ENCODE measurements at places on chromosomes 12 and 14. TPM values are rescaled to one million over a fixed set of nuclear protein-coding genes. Genes with fewer than 3 reads are reported as not detected.

GRCh38 chr12:71849109-71849851 lies 9.7 kb downstream of the TBC1D15 start:
- H3K27me3 ChIP-seq = no peaks in the 10 kb centered on the region
- H3K4me3 ChIP-seq = no peak overlapping the region
- peaks cover 15% of the 10 kb centered on the region for H3K36me3 ChIP-seq

DNA sequence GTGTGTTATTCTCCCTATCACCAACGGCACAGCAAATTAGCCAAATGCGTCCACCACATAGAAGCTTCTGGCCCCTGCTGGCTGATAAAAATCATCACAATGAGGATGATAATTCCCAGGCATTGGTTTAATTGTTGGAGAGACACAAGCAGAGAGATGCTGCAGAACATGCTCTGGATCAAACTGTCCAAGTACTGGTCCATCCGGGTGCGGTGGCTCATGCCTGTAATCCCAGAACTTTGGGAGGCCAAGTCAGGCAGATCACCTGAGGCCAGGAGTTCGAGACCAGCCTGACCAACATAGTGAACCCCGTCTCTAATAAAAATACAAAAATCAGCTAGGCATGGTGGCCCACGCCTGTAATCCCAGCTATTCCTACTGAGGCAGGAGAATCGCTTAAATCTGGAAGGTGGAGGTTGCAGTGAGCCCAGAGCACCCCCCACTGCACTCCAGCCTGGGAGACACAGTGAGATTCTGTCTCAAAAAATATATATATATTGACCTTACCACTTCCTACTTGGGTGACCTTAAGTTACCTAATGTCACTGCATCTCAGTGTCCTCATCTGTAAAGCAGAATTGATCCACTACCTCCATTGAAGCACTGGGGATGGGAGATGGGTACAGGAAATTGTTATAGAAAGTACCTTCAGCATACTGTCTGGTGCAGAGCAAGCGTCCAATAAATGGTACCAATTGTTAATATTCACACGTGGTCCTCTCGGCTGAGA lies 83.7 kb upstream of the EGLN3 start:
- H3K4me1 ChIP-seq = no peaks in the 10 kb centered on the region
- no peak for DNase-seq
- H3K36me3 ChIP-seq = no peaks in the 10 kb centered on the region
- no peak overlapping the region for H3K4me3 ChIP-seq
- peaks cover 37% of the 10 kb centered on the region for H3K27me3 ChIP-seq
- no peak overlapping the region for H3K27ac ChIP-seq

- H3K27ac ChIP-seq = no peak overlapping the region
- H3K27me3 ChIP-seq = no peaks in the 10 kb centered on the region
- no peak overlapping the region for H3K4me3 ChIP-seq
- no peaks in the 10 kb centered on the region for H3K4me1 ChIP-seq
Measured at GRCh38 chr14:39877577-39878190, 445.5 kb upstream of the FBXO33 start.

Gene SLC22A17
- 42.7 TPM for total RNA-seq

DNA sequence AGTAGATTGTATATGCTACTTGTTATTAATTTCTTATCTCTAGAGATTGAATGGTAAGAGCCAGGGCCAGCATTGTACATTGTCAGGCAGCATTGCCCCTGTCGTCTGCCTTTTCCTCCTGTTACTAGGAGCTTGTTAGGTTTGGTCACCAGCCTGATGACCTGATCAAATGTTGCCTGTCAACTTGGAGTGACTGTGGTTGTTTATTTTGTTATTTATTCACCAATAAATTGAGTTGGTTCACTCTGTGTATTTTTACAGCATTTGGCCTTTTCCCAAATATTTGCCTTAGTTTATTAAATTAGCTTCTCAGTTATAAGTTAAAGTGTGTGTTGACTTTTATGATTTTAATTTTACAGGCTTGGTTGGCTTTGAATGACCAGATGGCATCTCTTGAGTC lies 88.4 kb downstream of the PRKCH start:
- no peak overlapping the region for H3K27ac ChIP-seq
- H3K4me3 ChIP-seq = no peak overlapping the region
- H3K27me3 ChIP-seq = no peaks in the 10 kb centered on the region
- no peak for DNase-seq
- H3K36me3 ChIP-seq = no peaks in the 10 kb centered on the region

DNA sequence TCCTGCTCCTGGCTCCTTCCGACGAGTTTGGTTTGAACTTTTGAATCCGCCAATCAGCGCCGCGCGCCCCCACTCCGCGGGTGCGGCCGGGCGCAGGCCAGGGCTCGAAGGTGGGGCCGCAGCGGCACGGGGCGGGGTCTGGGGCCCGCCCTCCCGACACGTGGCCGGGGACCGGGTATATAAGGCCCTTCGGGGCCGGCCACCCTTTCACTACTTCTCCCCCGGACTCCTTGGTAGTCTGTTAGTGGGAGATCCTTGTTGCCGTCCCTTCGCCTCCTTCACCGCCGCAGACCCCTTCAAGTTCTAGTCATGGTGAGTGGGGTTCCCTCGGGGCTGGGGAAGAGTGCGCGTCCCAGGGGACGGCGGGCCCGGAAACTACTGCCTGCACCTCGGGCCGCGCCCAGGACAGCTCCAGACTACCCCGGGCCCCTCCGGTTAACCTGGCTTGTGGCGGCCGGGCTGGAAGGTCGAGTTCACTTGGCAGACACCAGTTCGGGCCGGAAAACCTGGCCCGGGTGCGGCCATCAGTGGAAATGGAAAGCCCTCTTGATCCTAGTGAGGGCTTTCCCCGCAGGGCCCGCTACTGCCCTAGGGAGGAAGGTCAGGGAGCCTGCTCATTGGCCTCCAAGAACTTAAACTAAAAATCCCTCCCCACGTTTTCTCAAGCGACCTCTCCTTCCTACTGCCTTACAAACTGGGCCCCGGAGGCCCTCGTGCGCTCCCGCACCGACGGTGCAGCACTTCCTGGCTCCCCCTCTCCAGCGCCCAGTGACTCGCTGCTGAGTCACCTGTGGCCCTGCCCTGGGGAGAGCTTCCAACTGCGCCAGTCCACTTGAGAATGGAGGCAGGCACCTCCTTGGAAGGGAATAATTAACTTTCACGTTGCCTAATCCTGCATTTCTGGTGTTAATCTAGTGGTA lies at the start of gene TUBA1C:
Gene TUBA1C (plus strand): TSS at position 210 of the 920 bp plus-strand sequence. CDS start 100 bp downstream, at position 310.
- H3K4me3 ChIP-seq = peak within 1 kb of the TSS; percentile 97
- H3K27ac ChIP-seq = peak within 1 kb of the TSS; percentile 97
- no peaks in the 10 kb centered on the region for H3K27me3 ChIP-seq
- DNase-seq = peak; percentile 97
- H3K4me1 ChIP-seq = peaks cover 48% of the 10 kb centered on the region

DNA sequence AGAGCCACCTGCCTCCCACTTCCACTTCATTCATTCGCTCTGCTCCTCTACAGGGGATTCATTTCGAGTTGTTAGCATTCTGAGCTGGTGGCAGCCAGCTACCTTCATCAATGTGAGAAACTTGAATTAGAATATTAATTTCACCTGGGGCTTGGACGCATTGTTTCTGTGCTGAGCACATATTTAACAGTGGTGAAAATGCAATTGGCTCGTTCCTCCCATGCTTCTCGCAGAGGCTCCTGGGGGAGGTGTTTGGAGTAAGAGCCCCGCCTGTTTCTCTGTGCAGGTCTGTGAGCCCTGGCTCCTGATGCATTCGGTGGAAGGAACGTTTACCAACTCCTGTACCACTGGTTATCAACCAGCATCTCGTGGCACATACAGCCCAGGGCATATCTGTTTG lies 141.5 kb downstream of the AACS start:
- no peak overlapping the region for H3K4me3 ChIP-seq
- peaks cover 25% of the 10 kb centered on the region for H3K27me3 ChIP-seq
- no peaks in the 10 kb centered on the region for H3K4me1 ChIP-seq
- DNase-seq = no peak
- H3K27ac ChIP-seq = no peak overlapping the region
- no peaks in the 10 kb centered on the region for H3K36me3 ChIP-seq

DNA sequence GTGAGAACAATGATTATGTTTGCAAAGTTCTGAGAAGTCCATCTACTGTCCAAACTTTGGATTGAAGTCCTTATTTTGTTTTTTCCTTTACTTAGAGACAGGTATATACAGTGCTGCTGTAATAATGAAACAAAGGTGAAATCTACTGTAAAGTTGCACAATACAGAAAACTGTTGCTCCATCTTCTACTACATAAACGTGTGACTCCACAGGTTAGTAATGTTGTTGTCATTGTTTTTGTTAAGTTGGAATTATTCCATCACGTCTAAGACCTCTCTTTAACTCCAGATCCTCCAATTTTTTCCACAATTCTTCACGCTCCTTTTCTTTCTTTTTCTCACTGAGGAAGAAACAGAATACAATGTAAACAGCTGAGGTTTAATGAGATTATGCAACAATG lies 57.0 kb upstream of the GPHB5 start:
- no peak overlapping the region for H3K4me3 ChIP-seq
- no peak for DNase-seq
- no peaks in the 10 kb centered on the region for H3K27me3 ChIP-seq
- H3K27ac ChIP-seq = no peak overlapping the region
- peaks cover 3% of the 10 kb centered on the region for H3K4me1 ChIP-seq

DNA sequence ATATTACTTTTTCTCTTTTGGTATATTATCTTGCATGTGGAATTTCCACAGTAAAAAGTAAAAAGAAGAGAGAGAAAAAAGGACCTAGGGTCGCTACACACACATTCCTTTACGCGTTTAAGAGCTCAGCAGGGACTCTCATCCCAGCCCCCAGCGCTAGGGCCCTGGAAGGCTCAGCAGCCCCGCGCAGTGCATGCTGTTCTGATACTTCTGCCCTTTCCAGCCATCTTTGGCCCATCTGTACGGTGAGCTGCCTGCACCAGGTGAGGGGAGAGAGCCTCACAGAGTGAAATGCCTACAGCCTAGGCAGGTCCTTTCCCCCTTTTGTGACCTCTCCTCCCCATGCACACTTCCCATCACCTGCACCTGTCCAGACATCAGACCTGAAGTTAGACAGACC lies 1.6 kb upstream of the LTBR start:
- no peak overlapping the region for H3K4me3 ChIP-seq
- no peak for DNase-seq
- H3K27me3 ChIP-seq = no peaks in the 10 kb centered on the region
- peaks cover 25% of the 10 kb centered on the region for H3K4me1 ChIP-seq

Gene RERG
- 83.8 TPM for total RNA-seq

Gene SLC25A47
- not detected for total RNA-seq

Gene CCDC85C
- total RNA-seq = 5.1 TPM

Gene ART4
- total RNA-seq = not detected

Gene CCDC175
- not detected for total RNA-seq

Gene DLK1
- 0.86 TPM for total RNA-seq
